ENCODE measurements at places on chromosomes 11 and 22.
A peak's percentile ranks its signal among the peaks of the same experiment; 100 is the strongest.

- peak; percentile 57 for DNase-seq
Measured at GRCh38 chr11:34916843-34917770, 689 bp downstream of the PDHX start.

DNA sequence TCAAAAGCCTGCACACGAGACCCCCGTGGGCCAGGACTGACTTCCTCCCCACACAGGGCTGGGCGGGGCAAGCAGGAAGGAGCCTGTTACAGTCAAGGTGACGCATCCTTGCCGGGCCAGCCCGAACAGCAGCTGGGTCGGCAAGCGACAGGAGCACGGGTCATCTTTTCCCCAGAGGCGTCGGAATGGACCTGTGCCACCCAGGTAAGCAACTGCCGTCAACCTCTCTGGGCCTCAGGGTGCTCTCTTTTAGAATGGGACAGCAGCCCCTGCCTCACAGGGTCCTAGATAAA lies at the start of gene CYTH4:
Gene CYTH4 (plus strand): TSS at position 124 of the 293 bp plus-strand sequence. CDS start 62 bp downstream, at position 186.
- DNase-seq, result peak; percentile 72

DNA sequence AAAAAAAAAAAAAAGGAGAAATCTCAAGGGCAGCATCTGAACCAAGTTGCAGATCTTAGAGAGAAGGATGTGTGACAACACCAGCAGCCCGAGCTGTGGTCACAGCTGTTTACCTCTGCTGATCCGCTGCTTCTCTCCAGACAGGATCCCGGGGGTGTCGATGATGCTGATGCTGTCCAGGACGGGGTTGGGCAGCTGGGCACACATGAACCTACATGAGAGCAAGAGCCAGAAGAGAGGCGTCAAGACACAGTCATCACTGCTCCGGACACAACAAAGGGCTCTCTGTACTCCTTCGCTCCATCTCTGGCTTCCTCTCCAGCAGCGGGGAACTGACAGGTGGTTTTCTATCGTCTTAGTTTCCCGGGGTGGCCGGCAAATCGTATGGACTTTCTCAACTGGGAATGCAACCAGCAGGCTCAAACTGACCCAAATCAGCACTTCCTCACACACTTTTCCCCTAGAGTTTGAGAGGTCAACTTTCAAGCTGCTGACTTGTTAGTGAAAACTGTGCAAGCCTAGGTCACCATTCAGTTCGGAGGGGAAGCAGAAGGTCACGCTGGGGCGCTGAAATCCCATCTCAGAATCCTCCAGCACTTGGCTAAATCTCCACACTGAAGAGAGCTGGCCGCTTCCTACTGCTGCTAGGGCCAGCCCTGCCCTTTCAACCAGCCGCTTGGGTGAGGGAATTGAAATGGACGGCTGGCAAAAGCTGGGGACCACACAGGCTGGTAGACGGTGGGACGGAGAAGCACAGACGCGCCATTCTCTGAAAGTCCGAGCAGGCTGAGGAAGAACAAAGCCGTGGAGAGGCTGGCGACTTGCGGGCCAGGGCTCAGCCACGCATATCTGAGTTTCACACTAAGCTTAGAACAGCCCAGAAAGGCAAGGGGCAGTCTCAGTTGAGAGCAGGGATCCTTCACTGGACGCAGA lies 3.8 kb downstream of the EHD1 start:
- DNase-seq, result no peak

- no peak for DNase-seq
Measured at GRCh38 chr11:86120807-86121206, 51.9 kb upstream of the PICALM start.

GRCh38 chr22:29951791-29952413 lies 68.9 kb downstream of the MTMR3 start:
- peak; percentile 27 for DNase-seq

DNA sequence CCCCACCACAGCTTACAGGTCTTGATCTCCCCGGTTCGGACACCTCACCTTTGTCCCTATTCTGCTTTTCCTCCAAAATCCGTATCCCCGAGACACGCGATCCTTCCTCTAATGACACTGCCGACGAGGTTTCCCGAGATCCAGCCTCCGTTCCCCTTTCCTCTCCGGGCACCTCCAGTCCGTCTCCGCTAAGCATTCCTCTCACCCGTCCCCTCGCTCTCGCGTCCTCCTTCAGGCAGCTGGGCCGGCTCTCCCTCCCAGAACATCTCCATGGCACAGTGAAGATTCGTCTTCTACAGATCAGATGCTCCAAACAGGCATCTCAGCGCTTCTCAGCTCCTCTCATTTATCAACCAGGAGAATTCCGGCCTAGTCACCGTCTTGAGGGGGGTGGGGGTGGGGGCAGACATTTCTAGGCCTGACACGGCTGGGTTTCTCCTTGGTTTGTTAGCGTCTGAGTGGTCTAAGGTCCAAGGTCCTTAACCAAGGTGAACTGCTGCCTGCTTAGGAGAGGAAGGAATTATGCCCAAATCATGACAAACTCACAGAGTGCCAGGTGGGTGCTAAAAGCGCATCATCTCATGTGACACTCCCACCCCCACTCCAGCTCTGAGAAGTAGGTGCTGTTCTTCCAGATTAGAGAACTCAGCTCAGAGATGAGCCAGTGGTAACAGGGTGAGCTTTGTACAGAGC lies at the start of gene SPTBN2:
Gene SPTBN2 (minus strand): TSS at position 524 of the 693 bp plus-strand sequence. CDS start 7,976 bp downstream, outside the sequence.
- no peak for DNase-seq

GRCh38 chr11:112884012-112884767 lies 77.0 kb upstream of the NCAM1 start:
- DNase-seq, result no peak

DNA sequence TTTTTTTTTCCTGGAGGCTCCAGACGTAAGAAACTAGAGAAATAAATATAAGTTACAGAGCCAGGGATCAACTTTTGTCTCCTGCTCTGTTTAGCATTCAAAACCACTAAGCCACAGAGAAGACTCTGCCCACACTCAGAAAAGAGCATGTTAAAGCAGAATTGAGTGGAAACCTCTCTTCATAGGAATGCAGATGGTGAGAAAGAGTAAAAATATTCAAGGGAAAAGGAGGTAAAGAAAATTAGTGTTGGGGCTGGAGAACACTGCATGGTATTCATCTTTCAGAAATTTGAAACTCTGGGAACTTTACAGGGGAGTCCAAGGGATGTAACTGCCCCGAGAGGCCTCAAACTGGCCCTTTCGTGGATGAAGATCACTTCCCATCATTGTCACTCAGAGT lies 65.1 kb downstream of the CLMP start:
- no peak for DNase-seq

GRCh38 chr11:72292106-72292785 lies 48.3 kb upstream of the PHOX2A start:
- DNase-seq, result no peak

DNA sequence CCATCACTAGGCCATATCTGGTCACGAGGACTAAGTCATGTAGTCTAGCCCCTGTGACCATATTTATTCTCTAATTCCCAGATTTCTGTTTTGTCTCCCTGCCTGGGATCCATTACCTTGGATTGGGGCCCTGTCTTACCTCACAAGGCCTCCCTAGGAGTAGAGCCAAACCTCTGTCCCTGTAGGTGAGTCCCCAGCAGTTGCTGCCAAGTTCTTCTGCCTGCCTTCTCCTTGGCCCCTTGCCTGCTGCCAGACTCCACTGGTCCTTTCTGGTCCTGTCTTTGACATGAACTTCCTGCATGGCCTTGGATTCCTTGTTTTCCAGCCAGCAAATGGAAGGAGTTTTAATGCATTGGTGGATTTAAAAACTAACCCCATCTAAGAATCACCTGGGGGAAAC lies 35.6 kb upstream of the CADM1 start:
- no peak for DNase-seq

DNA sequence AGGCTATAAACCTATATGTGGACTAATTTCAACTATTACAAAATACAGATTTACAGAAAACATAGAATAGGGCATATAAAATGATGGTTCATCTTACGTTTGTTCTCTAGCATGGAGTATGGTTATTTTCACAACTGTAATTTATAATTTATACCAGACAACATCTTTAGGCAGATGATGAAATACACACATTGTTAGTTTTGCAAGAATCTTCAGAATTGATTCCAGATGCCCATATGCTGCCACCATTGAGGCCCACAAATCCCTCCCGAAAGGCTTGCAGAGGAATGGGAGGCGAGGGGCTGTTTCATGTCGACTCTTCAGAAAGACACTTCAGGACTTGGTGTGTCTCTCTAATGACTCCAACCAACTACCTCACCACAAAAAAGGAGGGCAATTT lies 6.2 kb downstream of the PTPN5 start:
- DNase-seq, result no peak

DNA sequence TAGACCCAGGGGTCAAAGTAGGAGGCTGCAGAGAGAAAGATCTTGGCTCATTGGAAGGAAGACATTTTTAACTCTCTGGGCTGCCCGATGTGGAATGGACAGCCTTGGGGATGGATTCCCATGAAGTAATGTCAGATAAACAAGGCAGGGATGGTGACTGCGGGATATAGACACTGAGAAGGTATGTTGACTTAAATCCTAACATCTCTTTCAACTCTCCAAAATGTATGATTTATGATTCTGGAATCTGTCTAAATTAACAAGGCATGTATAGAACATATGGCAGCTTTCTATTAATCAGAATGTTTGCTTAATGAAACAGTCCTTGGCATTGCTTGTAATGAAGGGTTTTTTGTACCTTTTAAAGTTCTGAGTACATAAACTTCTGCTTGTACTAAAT lies 56.1 kb upstream of the VSTM5 start:
- DNase-seq, result peak; percentile 15

GRCh38 chr11:83970061-83970671 lies 684.0 kb upstream of the CCDC90B start:
- DNase-seq, result no peak

DNA sequence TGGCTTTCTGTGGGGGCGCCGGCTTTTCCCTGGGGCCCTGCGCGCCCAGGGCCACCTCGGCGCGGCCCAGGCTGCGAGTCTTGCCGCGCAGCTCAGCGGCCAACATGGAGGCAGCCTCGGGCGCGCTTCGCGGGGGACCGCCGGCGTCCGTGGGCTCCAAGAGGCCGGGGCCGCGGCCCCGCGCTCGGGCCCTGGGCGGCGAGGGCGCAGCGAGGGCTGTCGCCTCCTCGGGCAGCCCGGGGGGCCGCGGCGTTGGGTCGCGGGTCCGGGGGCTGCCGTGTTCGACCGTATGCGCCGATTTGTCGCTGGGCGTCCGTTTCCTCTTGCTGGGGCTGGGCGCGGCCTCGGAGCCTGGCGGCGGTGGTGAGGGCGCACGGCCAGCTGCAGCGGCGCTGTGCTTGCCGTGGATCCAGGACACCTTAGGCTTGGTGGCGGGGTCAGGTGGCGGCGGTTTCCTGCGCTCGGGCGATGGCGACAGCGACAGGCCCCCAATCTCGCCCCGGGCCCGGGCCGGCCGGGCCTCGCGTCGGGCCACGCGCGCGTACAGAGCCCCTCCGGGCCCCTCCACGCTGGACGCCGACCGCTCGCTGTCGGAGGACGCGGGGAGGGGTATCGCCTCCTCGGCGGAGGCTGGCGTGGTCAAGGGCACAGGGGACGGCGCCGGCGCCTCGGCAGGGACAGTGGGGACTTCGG lies 11.9 kb downstream of the SCARF2 start:
- DNase-seq, result no peak

- no peak for DNase-seq
Measured at GRCh38 chr11:120590472-120590871, 78.9 kb downstream of the GRIK4 start.

GRCh38 chr11:5597953-5598352 lies 1.5 kb downstream of the TRIM6 start:
- DNase-seq, result no peak

DNA sequence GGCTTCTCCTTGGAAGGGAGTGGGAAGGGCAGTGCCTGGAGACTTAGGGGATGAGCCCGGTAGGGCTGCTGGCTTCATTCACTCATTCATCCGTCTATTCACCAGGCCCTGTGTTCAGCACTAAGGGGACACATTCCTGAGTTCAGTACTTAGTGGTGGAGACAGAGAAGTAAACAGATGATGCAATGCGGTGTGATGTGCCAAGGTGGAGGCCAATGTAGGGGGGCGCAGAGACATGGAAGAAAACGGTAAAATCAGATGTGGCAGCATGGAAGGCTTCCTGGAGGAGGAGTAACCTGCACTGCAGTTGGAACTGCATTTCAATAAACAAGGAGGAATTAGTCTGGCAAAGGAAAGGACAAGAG lies 21.3 kb downstream of the GRIK4 start:
- no peak for DNase-seq

DNA sequence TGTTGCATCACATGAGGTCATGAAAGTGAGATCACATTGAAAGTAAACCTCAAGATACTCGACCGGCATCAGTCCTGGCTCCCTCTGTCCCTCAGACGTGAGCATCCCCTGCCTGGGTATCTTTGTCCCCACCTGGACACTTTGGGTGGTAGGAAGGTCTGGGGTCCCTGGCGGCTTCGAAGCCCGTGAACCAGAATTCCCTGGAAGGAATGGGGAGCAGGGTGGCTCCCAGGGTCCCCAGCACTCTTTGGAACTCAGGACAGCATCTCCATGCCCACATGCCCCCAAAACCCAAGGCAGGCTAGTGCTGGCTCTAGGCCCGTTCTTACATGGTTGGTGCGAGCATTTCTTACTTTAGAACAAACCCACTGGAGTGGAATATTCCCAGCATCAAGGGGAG lies 7.5 kb downstream of the DERL3 start:
- DNase-seq, result no peak

DNA sequence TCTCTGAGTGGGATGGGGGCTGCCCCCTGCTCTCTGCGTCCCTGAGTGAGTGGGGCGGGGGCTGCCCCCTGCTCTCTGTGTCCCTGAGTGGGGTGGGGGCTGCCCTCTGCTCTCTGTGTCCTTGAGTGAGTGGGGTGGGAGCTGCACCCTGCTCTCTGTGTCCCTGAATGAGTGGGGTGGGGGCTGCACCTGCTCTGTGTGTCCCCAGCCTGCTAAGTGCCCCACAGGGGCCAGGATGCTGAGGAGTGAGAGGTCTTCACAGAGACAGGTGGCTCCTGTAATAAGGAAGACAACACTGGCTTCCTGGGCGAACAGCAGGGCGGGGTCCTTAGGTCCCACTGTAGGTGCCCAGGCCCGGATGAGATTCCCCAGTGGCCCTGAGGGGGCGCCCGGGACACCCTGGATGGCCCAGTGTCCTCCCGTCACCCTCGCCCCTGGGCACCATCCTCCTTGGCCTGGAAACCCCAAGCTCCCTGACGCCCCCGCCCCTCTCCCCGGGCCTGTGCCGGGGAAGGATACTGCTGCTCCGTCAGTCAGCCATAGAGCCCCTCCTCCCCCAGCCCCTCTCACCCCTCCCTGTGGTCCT lies 3.8 kb upstream of the CCDC188 start:
- no peak for DNase-seq

- DNase-seq, result no peak
Measured at GRCh38 chr11:70883973-70884623, 368.3 kb downstream of the SHANK2 start.

DNA sequence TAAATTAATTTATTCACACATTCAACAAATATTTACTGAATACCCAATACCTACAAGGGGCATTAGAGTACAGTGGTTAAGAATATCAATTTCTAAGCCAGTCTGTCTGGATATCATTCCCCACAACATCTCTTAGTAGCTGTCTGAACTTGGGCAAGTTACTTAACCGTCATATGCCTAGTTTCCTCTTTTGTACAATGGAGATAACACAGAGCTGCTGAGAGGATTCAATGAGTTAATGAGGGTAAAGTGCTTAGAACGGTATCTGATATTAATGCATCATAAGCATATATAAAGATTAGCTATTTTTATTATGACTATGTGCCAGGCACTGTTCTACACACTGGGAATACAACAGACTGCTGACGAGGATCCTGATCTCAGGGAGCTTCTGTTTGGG lies 116.4 kb downstream of the APOL5 start:
- DNase-seq, result no peak
